ENCODE measurements at places on chromosomes 16 and 17. TPM values are rescaled to one million over a fixed set of nuclear protein-coding genes. Genes with fewer than 3 reads are reported as not detected.

Gene STH
- total RNA-seq, result not detected

Gene IRX5
- not detected for total RNA-seq

Gene IRX3
- 0.31 TPM for total RNA-seq

Gene TEKT5
- 0.50 TPM for total RNA-seq

Gene TRIM72
- total RNA-seq, result not detected

Data from left colon (tissue), 2 donors.